ENCODE measurements at places on chromosomes 7 and 10.

GRCh38 chr10:62733654-62734293 lies 70.7 kb upstream of the ADO start:
- DNase-seq, result no peak

- DNase-seq, result peak; percentile 31
These were observed 1128.7 kb downstream of the CNTNAP2 start for GRCh38 chr7:147245274-147245673.

- DNase-seq, result no peak
These were observed 35.7 kb upstream of the PLEKHA1 start for GRCh38 chr10:122338609-122339441.

- no peak for DNase-seq
These were observed 68.4 kb downstream of the RALA start for GRCh38 chr7:39691821-39692220.

GRCh38 chr10:119176166-119176565 lies 2.4 kb downstream of the PRDX3 start:
- no peak for DNase-seq

GRCh38 chr7:70710011-70710480 lies 421.9 kb upstream of the GALNT17 start:
- DNase-seq, result no peak

GRCh38 chr10:122427280-122427679 lies 27.2 kb upstream of the ARMS2 start:
- no peak for DNase-seq

DNA sequence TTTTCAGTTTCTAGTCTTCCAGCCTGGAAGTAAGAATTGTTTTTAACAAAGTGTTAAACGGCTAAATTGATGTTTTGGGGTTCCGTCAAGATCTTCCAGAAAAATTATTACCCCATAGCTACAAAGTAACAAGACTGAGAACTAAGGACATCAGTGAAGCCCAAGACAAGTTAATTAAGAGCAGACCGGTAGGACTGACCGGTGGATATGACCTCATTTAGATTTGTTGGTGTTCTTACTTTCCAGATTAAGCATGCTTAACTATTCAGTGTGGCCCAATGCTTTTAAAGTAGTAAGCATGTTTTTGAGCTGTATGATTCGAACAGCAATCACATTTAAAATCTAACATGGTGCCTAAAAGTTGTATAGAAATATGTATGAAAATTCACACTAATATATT lies 73.1 kb upstream of the RPA3 start:
- DNase-seq, result no peak

GRCh38 chr7:150421831-150422230 lies 28.6 kb upstream of the GIMAP8 start:
- DNase-seq, result no peak

All from NCI-H748 treated with DMSO at 0.1 percent for 48 hours (cell line).